NCI-H2171 treated with DMSO at 0.1 percent for 48 hours (cell line): ENCODE measurements at places on chromosomes 2 and 18.

GRCh38 chr2:165662720-165663119 is 131.3 kb downstream of the GALNT3 start:
- no peak for DNase-seq

- no peak for DNase-seq
These were observed 101.3 kb upstream of the KLHL29 start for GRCh38 chr2:23283653-23284052.

GRCh38 chr2:238852206-238852869 is 4.5 kb downstream of the TWIST2 start:
- no peak for DNase-seq

GRCh38 chr2:235835810-235836209 is 332.4 kb downstream of the GBX2 start:
- no peak for DNase-seq

DNA sequence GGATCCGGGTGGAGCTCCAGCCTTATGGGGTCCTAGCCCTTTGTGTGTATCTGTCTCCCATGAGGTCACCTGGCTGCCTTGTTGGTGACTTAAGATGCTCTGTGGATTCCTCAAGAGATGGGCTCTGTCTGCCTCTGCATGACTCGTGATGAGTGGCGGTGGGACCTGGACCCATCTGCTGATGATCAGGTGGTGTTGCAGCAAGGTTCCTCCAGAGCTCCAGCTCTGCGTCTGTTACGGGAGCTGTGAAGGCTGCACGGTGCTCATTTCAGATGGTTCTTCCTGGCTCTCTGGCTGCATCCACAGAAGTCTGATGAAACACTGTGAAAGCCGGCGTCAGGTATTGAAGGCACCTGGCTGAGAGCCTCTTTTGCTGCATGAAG is 2.4 kb downstream of the AGAP1 start:
- no peak for DNase-seq

GRCh38 chr2:34003795-34004194 is 404.7 kb upstream of the FAM98A start:
- no peak for DNase-seq
